ENCODE measurements at places on chromosomes 7 and 10.

DNA sequence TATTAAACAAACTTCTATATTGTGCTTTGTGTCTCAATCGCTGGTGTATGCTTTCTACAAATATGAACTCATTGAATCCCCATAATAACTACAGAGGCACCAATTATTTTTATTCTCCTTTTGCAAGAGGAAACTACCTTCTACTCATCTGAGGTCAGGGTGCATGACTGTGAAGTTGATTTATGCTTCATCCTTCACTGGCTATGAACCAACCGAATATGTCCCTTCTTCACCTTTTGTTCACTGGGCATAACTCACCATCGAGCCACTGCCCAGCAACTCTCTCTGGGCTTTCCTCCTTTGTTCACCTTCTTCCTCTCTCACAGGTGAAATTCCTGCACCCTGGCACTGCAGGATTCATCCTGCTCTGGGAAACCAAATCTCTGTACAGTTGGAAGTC lies 61.3 kb upstream of the PFKP start:
- DNase-seq, result no peak

GRCh38 chr7:26650103-26650502 lies 214.3 kb downstream of the SKAP2 start:
- no peak for DNase-seq

GRCh38 chr10:84924131-84924530 lies 595.7 kb downstream of the CCSER2 start:
- no peak for DNase-seq

DNA sequence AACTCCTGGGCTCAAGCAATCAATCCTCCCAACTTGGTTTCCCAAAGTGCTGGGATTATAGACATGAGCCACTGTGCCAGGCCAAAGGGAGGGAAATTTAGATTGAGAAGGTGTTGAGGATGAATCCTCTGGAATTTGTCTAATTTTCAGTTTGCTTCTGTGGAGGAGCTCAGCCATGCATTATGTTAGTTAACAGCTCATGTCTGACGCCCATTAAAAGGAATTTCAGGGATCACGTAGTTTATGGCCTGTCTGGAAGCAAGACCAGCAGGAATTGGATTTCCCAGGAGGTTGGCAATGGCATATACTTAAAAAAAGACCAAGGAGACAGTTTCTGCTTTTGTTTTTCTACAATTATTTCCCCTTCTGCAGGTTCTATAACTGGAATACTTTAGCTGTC lies 165.7 kb downstream of the OTUD1 start:
- no peak for DNase-seq

DNA sequence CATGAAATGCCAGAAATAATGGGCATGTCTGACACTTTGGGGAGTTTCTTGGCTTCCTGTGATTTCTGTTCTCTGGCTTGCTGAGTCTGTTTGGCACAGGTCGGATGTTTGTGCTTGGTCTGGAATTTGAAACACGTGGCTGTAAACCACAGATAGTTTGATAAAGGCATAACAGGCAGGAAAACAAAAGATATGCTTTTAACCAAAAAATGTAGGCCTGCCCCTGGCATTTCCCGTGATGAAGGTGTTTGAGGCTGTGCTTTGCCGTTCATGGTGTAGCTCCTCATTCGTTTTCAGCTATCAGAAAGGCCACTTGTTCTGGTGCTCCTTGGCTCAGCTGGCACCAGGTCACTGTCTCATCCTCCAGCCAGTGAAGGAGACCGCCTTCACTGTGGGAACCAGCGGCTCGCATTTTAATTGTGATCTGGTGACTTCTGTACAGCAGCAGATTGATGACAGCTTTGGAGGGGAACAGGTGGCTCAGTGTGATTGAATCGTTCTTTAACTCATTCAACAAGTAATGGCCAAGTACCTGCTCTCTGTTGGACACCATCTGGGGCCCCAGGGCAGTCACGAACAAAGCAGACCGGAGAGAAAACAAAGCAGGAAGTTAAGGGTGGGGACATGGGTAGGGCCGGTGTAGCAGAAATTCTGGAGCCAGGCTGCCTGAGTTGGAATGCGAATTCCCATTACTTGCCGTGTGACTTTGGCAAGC lies 111.5 kb downstream of the CCNY start:
- no peak for DNase-seq

DNA sequence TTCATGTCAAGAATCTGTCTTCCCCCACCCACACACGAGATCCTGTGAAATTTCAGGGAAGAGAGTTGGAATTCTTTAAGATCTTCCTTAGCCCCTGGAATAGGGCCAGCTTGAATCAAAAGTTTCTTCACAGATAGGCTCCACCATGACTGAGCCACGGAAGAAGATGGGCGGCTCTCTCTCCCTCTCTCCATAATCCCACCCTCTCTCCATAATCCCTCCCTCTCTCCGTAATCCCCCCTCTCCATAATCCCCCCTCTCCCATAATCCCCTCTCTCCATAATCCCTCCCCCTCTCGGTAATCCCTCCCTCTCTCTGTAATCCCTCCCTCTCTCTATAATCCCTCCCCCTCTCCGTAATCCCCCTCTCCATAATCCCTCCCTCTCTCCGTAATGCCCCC lies 20.4 kb downstream of the SHH start:
- no peak for DNase-seq

GRCh38 chr7:85186521-85187241 lies at the start of gene SEMA3D:
Gene SEMA3D, minus strand, starts transcription at chr7:85187056. Its CDS starts 65,165 bp downstream, at chr7:85121891.
- DNase-seq, result no peak

DNA sequence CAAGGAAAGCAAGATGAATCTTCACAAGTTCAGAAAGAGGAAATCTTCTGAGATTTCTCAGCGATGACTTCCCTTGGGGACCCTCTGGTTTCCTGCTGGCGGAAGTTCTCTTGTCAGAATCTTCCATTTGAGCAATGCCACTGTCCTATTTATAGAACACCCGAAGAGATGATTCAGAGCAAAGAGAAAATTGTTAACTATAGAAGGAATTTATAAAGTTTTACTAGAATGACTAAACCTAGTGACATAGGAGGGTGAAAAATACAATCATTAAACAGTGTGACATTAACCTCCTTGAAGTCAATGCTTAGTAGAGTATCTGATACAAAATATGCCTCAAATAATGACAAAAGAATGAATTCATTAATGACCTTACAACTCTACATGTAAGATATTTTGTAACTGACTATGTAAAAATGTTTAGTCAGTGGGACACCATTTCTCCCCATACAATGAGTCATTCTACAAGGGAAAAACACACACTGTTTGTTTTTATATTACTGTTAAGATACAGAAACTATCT lies 206.5 kb upstream of the CNTNAP2 start:
- no peak for DNase-seq
